ENCODE measurements at places on chromosomes 6 and 20. TPM values are rescaled to one million over a fixed set of nuclear protein-coding genes. Genes with fewer than 3 reads are reported as not detected.

SSTR4 gene
- polyA plus RNA-seq, result not detected

NRSN1 gene
- polyA plus RNA-seq, result not detected

HSPA1L gene
- polyA plus RNA-seq, result 0.97 TPM

NOTCH4 gene
- polyA plus RNA-seq, result 0.76 TPM

C20orf144 gene
- polyA plus RNA-seq, result 0.19 TPM

All from IMR-90 (cell line).